ENCODE measurements at places on chromosomes 16 and 17.

DNA sequence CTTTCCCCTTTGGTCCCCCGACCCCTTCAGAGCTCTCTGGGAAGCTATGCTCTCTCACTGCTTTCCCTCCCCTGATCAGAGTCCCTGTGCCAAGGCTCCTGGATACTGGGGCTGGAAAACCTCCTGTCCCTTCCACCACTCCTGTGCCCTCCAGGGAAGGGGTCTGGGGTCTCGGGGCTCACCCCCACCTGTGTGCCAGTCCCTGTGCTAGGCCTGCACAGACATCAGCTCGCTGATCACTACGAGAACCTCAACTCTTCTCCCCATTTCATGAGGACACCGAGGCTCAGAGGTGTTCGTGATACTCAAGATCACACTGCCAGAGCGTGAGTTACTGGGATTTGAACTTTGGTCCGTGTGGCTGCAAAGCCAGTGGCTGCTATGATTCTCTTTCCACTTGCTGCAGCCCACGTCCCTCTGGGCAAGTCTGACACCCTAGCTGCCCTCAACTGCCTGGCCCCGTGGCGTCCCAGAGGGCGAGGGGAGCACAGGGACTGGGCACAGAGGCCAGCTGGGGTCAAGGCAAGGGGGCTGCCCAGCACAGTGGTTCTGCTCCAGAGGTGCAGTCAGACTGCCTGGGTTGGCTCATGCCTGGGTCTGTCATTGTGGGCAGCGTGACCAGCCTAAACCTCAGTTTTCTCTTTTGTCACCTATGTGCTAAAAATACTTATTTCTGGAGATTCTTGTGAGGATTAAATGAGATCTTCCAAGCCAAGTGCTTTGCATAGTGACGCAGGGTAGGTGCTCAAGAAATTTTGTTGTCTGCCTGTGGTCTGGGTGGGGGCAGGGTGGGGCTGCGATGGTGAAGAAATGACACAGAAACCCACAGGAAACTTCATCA lies 43.8 kb upstream of the TOB1 start:
- no peak for DNase-seq

- no peak for DNase-seq
Observed at GRCh38 chr16:81842564-81843242, 63.6 kb downstream of the PLCG2 start.

DNA sequence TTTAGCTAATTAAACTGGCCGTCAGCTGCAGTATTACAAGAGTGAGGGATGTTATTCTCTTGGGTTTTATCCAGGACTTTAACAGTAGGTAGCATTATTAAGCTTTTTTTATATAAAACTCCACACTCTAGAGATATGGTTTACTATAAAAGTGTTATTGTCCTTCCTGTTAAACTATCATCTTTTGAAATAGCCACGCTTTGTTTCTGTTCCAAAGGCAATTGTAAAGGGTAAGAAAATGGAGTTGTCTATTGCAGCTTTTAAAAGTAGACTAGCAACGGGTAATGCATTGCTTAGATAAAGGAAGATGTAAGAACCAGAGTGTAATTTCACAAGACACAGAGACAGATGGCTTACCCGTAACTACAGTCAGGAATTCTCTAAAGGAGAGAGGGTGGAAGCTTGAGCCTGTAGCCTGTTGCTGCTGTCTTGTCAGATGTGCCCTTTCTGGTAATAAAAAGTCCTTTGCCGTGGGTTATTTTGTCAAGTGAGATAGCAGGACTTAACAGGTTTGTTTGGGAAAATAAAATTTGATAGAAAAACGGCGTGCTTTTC lies 56.4 kb downstream of the WWOX start:
- DNase-seq, result no peak

DNA sequence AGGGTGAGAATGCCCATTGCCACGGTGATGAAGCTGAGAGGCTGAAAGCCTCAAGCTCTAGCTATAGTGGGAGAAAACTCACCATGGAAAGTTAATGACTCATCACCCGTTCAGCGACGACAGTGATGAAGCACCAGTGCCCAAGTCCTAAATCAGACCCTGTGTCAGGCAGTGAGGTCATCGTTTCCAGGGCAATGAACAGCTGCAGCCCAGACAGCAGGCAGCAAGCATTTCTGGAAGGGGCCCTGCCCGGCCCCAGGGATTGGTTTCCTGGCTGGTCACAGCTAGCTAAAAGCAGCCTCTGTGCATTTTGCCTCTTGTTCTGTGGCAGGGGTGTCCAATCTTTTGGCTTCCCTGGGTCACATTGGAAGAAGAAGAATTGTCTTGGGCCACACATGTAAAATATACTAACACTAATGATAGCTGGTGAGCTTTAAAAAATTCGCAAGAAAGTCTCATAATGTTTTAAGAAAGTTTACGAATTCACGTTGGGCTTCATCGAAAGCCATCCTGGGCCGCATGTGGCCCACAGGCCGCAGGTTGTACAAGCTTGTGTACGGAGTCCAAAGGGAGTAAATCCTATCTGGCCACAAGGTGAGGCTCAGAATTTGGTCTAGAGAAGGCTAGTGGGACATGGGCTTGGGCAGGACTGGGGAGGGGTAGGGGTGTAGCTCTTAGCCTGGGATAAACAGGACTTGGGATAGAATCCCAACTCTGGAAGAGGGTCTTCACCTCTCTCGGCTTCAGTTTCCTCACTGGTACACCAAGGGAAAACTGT lies 40.6 kb downstream of the MIS12 start:
- DNase-seq, result no peak
